ENCODE measurements at places on chromosomes 7 and 10.

- DNase-seq, result no peak
Observed at GRCh38 chr7:133095119-133095671, 13.3 kb upstream of the CHCHD3 start.

- DNase-seq, result no peak
Observed at GRCh38 chr10:125375210-125375609, 214.8 kb upstream of the CTBP2 start.

DNA sequence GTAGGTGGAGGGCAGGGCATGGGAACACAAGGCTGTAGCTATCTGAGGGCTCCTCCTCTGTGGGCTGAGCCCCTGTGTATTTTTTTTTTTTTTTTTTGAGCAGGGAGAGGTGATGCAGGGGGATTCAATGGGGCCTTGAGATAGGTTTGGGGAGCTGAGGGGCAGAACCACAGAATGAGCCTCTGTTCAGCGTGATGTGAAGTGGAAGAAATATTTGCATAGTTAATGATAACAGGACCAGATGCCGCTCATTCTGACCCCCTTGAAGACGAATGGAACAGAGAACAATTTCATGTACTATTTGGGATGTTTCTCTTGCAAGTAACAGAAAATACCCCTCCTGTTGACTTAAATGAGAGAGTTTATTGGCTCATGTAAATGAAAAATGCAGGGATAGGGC lies 69.7 kb upstream of the EMX2 start:
- no peak for DNase-seq

DNA sequence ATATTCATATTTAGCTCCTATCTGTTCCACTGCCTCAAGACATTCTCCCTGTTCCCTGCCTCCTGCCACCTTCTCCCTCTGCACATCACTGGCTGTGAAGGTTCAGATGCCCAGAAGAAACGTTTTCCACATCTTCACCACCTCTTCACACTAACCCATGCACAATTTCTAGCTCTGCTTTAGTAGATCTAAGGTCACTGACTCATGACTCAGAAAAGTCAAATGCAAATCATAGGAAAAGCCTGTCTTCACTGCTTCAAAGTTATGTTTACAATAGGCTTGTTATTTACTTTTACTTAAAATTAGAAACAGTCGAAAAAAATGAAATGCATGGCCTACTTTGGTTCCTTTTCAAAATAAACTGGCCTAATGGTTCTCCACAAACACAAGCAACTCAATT lies 2.5 kb downstream of the SCRN1 start:
- no peak for DNase-seq

- DNase-seq, result no peak
Observed at GRCh38 chr7:157195868-157196267, 57.1 kb downstream of the UBE3C start.

DNA sequence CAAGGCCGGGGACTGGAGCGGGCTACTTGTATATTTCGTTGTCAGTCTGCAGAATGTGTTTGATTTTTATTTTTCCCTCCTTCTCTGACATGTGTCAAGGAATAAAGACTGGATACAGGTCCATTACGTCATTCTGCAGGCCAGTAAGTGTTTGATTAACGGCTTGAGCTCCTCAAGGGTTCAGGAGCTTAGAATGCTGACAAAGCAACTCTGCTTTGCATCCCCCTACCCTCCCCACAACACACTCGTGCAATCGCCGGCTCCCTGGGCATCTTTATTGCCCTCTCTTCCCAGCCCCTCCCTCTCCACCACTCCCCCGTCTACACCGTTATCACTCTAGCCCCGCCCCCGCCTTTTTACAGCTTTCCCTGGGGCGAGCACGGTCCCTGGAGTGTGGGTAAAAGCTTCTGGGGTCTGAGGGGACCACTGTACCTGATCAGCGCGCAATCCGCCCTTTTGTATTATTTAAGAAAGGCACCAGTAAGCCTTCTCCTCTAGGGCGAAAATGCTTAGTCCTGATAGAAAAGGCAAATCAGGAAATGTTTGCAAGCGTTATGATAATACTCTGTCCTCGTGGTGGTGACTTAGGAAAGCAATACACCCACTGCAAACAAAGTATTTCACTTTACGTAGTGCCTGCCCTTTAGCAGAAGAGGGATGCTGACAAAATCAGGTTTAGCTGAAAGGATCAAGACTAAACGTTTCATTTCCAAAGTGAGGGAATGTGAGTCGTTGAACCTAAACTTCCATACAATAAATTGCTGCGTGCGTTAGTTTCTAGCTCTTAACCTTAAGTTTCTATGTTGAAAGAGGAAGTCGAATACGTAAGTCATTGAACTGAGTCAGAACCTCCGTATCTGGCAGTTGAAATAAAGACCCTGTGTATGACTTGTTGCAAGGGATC lies 1.4 kb upstream of the CREB5 start:
- DNase-seq, result no peak

DNA sequence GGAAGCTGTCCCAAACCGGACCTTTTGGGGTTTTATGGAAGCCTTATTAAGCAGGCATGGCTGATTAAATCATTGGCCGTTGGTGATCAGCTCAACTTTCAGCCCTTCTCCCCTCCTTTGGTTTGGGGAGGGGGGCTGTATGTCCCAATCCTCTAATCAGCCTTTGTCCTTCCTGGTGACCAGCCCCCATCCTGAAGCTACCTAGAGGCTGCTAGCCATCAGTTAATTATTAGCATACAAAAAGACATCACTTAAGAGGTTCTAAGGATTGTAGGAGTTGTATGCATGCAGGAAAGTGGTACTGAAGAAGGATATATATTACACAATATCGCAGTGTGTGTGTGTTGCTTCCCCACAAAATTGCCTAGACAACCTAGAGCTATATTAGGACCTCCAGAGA lies 553.3 kb upstream of the FZD8 start:
- no peak for DNase-seq

DNA sequence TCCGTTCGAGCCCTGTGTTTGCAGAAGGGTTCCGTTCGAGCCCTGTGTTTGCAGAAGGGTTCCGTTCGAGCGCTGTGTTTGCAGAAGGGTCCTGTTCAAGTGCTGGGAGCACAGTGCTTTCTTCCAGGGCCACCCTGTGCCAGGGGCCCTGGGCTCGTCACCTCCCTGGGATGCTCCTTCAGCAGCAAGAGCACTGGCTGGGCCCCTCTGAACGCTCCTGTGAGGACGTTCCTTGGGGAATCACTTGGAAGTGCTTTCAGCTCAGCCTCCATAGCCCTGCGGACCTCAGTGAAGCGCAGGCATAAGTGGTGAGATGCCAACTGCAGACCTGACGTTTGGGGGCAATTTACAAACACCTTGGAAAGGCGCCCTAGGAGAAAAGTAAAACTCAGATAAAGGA lies 103.6 kb downstream of the DYNC2I1 start:
- no peak for DNase-seq

DNA sequence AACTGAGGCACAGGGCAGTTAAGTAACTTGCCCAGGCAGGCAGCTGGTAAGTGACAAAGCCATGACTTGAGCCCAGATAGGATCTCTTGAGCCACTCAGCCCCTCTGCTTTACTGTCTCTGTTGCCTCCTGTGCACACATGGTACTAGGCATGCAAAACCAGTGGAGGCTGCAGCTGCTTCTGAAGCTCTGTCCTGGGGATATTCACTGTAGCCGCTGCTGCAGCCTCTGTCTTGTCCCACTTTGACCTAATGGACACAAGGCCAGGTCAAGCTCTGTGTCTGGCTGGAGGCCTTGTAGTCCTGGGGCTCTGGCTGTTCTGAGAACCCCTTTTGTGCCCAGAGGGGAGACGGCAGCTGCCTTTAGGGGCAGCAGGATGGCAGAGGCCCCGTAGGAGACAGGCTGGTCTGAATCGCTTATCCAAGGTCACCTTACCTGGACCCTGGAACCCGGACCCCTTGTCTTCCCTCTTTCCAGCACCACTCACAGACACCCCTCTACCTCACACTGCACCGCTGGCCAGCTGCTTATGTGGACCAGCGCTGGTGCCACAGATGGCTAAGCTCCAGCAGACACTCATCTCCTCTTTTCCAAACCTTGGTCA lies 57.6 kb downstream of the TSPAN15 start:
- DNase-seq, result no peak

DNA sequence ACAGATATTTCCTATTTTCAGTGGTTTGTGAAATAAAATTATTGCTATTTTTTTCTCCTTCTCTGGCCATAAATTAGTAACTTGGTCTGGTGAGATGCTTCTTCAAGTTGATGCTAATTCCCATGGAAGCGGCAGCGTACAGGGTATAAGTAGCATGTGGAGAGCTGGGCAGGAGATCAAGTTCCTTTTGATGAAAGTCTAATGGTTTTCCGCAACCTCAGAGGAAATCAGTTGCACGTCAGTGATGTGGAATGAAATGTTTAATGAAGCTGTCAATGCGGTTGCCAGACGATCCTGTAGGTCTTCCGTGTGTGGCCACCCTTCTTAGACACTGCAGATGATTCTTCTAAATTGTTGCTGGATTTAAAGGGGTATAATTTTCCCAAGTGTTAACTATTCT lies 236.4 kb upstream of the GRM3 start:
- no peak for DNase-seq

DNA sequence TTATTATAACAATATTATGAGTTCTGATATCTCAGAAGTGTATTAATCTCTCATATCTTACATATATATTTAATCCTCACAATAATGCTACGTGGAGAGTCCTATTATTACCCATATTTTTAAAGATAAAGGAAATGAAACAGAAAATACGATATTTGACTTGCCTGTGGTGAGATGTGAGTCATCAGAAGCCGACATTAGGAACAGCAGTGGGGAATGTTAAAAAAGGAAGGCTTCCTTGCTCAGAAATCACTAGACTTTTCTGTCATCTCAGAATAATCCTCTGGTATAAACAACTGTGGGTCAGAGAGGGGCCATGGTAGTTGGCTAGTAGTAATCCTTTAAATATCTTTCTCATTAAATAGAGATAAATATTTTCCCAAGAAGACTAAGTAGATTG lies 402.3 kb upstream of the PCDH15 start:
- no peak for DNase-seq

DNA sequence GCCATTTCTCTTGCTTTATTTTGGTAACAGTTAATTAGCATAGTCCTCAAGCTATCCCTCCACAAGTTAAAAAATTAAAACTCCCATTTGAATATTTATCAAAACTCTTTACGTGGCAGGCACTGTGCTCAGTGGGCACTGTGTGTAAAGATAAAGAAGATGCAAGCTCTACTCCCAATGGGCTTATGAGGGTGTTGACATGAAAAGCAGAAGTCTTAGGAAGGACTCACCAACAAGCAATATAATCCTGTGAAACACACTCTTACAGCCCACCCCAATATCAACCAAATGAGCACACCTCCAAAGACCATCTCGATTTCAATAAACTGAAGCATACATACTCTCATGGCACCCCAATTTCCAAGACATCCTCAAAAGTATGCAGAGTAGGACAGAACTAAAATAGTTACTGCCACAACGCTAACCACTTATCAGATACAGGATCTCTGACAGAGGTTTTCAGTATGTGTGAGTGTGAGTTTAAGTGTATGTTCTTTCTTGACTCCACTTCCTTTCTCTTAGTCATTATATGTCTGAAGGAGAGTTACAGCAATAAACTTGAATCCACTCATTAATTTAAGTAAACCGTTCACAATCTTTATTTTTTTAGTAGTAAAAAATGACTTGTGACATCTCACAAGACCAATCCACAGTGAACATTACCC lies 120.0 kb downstream of the PDE1C start:
- DNase-seq, result no peak

DNA sequence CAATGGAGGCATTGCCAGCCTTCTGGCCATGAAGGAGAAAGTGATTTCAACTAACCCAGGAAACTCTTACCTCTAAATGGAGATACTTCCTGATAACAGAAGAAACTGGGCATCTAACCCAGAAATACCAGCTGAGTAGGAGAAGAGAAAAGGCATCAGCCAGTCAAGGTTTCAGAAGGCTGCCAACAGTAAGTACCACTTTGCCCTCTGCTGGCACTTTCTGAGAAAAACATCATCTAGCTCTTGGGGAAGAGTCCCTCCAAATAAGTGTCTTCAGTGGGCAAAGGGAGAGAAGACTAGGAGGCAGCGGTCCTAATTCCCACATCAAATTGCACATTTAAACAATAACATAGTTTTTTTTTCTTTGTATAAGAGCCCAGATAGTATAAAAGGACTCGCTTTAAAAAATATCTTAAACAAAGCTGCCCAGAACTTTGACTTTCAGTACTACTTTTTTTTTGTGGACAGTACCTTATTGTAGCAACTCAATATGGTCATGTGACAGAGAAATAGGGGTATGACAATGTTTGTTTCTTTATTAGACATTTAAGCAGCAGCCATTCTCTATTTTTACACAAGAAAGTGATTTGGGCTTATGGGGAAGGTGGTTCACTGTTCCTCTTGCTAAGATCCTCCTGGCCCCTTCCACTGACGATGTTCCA lies 157.3 kb downstream of the CTTNBP2 start:
- peak; percentile 5 for DNase-seq

- DNase-seq, result no peak
Observed at GRCh38 chr10:92567952-92568600, 5.8 kb downstream of the IDE start.

GRCh38 chr7:29854257-29854938 lies 48.1 kb downstream of the WIPF3 start:
- no peak for DNase-seq

DNA sequence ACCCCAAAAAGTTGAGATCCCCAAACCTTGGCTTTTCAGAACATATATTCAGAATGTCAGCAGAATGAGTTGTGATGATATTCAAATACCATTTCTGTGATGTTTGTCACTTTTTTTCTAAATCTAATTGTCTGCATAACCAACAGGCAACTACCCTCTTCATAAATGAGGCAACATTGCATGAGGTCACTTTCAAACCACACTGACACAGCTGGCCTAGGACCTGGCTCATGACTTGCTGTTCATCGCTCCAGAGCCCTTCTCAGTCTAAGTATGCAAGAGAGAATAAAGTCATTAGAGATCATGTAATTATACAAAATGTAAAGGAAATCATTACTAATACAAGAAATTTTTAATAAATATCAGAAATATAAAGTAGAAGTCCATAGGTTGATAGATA lies 681.9 kb downstream of the GRM8 start:
- DNase-seq, result no peak

DNA sequence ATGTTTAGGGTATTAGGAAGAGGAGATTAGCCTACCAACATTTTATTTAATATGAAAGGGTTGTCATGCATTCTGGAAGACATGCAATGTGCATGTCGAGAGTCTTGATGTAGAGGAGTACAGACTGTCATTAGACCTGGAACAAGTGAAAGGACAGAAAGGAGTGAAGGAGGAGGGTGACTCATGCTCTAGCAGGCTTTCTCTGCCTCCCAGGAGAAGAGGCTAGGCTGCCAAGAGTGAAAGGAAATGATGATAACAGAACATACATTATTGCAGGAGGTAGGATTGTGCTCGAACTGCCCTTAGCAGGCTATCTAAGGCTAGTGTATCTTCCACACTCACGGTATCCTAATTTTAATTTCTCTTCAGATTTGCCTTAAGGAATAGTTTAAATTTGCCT lies 228.8 kb downstream of the EXOC4 start:
- no peak for DNase-seq

All from hematopoietic multipotent progenitor cell treated with erythropoietin and hydrocortisone succinate and interleukin-3 and kit ligand, for 15 days (in vitro differentiated cells).